ENCODE measurements at places on chromosomes 12 and 14.

DNA sequence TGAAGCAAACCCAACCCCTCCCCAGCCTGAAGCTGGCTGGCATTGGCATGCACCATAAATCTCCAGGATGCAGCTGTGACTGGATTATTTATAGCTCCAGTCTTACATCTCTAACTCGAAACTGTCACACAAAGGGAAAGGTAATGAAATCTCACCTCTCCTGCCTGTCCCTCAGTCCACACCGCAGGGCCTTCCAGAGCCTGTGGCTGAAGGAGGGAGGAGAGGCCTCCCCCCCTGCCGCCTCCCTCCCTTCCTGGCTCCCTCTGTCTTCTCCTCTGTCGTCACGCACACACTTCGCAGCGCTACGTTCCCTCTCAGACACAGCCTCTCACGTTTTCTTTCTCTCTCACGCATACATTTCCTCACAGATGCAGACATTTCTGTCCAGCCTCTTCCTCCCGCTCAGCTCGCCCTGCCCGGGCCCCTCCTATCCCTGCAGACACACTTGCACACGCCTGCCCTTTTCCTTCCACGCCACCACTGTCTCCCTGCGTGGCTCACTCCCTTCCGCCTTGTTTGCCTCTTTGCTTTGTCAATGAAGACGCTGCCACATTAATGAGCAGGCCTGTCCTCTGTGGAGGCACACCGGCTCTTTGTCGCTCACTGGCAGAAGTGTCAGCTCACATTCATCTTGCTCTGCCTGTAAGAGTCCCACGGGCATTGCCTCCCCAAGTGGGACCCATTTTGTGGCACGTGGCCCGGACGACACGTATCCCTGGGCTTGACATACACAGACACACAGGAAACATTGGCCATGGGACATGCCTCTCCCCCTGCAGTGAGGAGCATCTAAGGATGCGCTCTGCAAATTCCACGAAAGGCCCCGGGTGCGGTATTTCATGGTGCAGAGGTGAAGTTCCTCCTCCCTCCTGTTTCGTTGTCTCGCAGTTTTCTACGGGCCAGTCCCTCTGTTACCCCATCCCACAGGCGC is 27.9 kb downstream of the IRF2BPL start:
- no peak for DNase-seq

GRCh38 chr12:768434-768833 is 16.1 kb downstream of the WNK1 start:
- no peak for DNase-seq

DNA sequence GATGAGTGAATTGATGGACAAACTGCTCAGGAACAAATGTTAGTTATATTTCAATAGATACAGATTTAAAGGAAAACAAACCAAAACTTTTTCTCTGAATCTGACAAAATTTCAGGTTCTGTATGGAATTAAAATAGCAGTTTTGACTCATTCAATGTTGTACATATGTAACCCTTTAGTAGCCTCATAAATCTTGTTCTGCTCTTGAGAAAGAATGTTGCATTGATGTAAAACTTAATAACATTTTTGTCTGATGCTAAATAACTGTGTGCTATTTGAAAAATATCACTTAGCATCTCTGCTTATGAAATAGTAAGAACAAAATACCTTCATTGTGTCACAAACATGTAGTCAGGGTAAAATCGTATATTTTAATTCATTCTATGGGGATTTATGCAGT is 168.9 kb upstream of the NOVA1 start:
- DNase-seq = no peak

- DNase-seq = no peak
Observed at GRCh38 chr12:54141431-54142113, 47.2 kb downstream of the SMUG1 start.

DNA sequence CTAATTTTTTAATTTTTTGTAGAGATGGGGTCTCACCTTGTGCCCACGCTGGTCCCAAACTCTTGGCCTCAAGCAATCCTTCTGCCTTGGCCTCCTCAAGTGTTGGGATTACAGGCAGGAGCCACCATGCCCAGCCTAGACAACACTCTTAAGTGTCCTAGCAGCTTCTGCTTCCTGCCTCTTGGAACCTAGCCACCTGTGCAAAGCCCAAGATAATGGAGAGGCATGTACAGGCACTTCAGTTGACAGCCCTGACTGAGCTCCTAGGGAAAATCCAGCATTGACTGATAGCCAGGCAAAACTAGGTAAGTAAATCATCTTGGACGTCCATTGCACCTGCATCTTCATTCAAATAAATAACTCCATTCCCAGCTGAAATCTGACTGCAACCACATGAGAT is 15.5 kb downstream of the COX14 start:
- DNase-seq = no peak

DNA sequence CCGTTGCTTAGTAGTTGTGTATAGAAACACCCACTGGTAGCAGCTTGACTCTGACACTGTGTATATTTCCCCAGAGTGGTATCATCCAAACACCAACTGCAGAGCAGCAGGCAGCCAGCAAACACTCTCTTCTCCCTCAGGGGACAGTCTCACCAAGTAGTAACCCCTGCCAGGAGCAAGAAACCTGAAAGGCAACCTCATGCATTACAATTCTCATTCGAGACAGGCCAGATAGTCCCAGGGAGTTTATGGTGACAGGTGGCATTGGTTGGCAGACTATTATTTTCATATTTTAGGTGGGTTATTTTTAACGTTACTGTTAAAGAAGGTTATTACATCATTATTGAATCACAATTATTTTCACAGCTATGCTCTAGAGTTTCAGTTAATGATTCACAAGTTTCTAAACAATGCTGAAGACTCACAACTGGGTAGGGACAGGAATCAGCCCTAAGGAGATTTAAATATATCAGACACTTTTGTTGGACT is 222.8 kb downstream of the EGLN3 start:
- no peak for DNase-seq

DNA sequence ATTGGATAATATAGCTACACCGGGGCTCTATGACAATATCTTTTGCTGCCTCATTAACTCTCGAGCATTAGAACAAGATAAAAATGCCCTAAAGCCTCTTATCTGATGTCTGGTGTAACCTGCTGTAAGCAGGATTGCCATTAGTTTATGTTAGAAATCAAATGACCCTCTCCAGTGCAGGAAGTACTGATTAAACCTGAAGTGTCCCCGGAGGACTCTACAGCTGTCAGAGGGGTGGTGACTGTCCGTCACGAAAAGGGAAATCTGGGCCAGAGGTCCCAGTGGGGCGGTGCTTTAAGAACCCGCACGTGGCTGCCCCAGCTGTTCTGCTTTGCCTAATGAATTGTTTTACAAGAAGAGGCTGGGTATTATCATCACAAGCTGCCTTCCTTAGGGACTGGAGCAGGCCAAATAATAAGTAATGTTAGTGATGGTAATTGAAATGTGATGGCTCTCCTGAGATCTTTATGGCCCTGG is 55.7 kb downstream of the LIN52 start:
- peak; percentile 79 for DNase-seq

- no peak for DNase-seq
Observed at GRCh38 chr12:4225571-4225970, 48.0 kb upstream of the CCND2 start.

DNA sequence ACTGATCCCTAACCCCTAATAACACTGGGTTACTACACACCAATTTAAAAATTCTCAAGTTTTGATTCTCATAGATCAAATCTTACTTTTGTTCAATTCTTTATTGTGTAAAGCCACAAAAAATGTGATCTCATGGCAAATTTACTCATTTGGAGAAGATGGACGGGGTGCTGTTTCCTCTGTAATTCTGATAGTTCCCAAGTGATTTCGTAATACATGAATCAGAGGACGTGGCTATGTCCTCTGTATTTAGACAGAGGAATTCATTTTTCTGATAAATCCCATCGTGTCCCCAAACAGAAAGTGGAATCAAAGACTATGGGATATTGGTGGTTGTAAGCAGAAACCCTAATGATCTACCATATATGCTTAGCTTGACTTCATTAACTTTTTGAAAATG is 76.6 kb upstream of the GNG2 start:
- no peak for DNase-seq

DNA sequence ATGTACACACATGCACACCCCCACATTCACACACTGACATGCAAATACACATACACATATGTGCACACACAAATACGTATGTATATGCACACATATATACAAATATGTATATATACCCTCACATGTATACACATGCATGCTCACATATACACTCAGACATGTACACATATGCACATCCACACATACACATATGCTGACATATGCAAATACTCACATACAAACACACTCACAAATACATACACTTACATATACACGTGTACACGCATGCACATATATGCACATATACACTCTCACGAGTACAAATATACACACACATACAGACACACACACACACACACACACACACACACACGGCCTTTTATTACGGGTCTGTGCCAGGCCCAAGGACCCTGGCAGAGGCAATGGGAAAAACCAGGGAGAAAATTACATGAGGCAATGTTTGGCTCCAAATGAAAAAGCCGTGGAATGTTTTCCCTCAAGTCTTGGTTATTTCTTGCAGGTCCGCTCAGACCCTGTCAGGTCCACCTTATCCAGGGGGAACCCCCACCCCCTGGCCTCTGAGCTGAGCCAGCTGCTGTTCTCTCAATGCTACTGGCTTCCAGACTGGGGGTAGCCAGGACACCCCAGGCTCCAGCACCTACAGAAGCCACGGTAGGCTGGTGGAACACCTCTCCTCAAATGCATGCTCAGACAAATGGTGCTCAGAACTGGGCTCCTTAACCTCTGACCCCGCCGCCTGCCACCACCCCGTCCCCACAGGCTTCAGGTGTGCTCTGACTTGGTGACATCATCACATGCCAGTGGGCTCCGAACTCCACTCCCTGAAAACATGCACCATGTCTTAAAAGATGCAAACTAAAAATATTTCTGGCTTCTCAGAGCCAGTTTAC is 54.7 kb downstream of the BCL11B start:
- DNase-seq = no peak

DNA sequence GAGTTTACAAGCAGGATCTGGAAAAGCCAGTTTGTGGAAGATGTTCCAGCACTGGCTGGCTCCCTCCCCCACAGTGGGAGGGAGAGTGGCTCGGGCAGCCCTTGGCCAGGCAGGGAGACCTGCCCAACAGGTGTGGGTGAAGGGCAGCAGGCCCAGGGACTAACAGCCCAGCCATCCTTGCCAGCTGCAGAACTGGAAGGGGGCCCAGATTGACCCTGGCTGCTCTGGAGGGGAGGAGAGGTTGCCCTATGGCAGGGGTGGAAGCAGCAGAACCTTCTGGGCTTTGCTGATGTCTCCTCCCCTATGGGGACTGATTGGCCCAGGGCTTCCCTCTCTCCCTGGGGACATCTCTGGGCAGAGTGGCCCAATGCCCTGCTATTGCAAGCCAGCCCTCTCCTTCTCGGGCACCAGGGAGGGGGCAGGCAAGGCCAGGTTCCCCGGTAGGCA is 20.5 kb downstream of the IRF2BPL start:
- DNase-seq = no peak

GRCh38 chr14:57999471-57999870 is 133.6 kb upstream of the SLC35F4 start:
- DNase-seq = no peak

DNA sequence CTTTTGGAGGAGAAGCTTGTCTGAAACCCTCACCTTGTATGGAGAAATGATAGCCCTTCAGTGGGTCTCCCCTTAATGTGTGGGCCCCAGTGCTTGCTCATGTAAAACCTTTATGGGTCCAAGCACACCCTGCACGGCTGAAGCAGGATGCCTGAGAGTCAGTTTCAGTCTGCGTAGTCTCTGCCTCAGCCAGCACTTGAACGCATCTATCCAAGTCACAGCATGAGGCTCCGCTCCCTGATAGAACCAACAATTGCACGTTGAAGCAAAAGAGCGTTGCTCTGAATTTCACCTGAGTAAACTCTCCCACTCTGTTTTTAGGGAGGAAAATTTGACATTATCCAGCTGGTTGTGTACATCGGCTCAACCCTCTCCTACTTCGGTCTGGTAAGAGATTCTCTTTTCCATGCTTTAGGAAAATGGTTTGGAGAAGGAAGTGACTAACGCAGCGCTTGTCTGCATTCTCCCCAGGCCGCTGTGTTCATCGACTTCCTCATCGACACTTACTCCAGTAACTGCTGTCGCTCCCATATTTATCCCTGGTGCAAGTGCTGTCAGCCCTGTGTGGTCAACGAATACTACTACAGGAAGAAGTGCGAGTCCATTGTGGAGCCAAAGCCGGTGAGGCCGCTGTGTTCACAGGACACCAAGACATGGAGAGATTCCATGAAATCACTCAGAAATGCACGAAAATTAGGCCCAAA is 33.0 kb upstream of the P2RX4 start:
- no peak for DNase-seq

GRCh38 chr12:82904219-82904790 is 217.6 kb downstream of the TMTC2 start:
- no peak for DNase-seq

Measured in spleen (tissue), 13 donors.